ENCODE measurements at places on chromosomes 7 and 10.

DNA sequence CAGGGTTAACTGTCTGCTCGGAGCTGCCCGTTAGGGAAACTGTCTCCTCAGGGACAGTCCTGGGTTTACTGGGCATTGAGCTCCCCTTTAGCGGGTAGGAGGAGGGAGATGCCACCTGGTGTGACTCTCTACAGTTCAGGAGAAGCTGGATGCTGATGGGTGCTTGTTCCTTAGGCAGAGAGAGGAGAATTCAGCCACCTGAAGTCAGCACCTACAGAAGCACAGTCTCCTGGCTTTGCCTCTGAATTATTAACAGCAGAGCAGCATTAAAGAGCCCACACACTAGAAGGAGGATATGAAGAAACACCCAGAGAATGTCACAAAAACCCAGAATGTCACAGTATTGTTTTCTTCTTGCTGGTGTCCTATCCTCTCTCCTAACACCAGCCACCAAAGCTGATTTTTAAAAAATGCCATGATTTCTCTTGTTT is 696 bp downstream of the GIMAP4 start:
- no peak for DNase-seq

- no peak for DNase-seq
Measured at GRCh38 chr10:129831150-129831549, 132.9 kb downstream of the EBF3 start.

GRCh38 chr7:127226685-127227374 is 25.9 kb downstream of the GRM8 start:
- no peak for DNase-seq

GRCh38 chr10:35685402-35685801 is 43.3 kb upstream of the FZD8 start:
- DNase-seq = no peak

GRCh38 chr7:2735744-2736143 is 47.7 kb downstream of the AMZ1 start:
- no peak for DNase-seq

- no peak for DNase-seq
Measured at GRCh38 chr7:97116308-97116707, 1.2 kb upstream of the SDHAF3 start.

DNA sequence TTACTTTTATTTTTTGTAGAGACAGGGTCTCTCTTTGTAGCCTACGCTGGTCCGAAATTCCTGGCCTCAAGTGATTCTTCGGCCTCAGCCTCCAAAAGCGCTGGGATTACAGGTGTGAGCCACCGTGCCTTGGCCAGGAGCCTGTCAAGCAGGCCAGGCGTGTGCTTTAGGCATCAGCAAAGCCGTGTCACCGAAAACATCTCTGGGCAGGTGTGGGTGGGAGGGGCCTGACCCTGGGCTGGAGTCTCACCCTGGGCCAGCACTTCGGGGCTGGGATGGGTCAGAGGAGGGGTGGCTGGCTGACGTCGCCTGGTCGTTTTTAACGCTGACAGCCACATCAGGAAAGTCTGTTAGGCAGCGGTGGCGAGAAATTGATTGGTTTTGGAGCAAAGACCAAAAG is 80.9 kb downstream of the UNCX start:
- DNase-seq = no peak

- no peak for DNase-seq
Measured at GRCh38 chr10:127303746-127304145, 107.4 kb upstream of the INSYN2A start.

GRCh38 chr10:103713676-103714075 is 141.7 kb downstream of the SH3PXD2A start:
- no peak for DNase-seq

DNA sequence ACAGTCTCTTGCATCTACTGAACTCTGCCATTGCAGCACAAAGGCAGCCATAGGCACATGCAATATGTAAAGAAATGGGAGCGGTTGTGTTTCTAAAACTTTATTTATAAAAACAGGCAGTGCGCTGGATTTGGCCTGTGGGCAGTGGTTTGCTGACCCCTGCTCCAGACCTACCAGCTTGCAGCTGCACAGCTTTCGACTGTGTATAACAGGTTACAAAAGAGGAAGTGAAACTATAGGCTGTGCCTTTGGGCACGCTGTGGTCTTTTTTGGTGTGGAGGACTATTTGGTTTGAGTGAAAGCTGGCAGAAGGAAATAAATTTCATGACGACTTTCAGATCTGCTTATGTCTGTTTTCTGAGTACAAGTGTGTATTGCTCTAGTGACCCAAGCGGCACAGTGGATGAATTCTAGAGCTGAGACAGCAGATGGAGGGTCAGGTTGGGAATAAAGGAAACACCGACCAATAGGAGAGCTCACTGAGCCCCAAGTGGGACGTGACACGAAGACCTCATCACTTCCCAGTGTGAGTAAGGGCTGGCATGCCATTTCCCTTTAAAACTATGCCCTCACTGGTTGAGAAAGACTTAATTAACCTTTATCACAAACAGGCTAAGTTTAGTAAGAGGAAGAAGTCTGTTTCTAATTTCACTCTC is 152.7 kb downstream of the ANK3 start:
- DNase-seq = no peak

DNA sequence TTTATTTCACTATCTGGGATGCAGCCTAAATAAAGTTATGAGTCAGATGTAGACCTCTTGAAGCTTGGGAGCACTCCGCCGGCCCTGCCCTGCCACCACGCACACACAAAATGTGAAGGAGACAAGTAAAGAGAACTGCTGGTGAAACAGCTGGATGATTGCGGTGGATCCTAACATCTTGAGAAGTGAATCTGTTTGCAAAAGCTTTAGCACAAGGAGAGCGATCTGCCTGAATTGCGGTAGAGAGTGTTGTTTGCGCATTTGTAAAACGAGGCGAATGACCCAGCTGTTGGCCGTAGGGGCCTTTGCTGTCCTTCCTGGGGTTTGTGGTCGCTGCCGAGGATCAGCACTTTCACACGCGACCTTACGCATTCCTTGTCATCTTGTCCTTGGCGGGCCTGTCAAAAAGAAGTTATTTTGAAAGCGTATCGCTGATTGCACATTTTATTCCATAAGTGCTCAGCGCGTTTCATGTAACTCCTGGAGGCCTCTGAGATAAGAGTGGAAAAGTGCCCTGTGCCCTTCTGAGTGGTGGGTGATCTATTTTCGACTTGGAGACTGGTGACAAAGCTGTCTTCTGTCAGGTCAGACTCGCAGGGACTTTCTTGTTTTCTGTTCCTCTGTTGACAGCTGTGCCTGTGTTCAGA is 40.8 kb downstream of the RBM20 start:
- DNase-seq = no peak

GRCh38 chr10:3477683-3478082 is 305.1 kb upstream of the PITRM1 start:
- DNase-seq = no peak

- no peak for DNase-seq
Measured at GRCh38 chr7:27094304-27095049, 1.3 kb downstream of the HOXA1 start.

DNA sequence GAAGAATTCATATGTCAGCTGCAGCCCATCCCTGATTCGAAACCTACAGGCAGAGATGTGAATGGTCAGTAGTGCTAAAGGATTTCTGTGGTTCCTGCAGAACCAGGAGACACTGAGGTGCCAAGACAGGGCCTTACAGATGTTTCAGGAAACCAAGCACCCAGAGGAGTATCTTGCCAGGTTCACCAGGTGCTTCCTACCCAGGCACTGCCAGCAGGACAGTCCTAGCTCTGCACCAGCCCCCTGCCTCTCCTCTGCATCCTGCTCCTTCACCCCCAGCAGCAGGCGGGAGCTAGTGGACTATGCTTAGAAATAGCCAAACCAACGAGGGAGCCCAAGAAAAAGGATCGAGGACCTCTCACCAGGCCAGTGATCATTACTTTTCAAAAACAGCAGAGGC is 4.2 kb upstream of the IKZF1 start:
- no peak for DNase-seq

DNA sequence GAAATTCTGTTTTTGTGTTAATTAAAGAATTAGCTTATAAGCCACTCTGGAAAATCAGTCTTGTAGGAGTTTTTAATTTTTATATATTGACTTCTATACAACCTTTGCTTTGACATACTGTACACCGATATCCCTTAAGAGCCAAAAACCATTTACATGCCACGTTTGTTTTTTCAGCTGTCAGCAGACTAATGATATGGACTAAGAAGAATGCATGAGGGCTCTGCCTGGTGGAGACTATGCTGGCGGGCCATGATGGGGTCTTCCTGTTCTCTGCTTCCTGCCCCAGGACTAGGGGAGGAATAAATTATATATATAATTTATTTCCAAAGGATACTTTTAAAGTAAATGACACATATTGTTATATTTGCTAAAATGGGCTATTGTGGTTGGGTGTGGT is 96.3 kb downstream of the CDK14 start:
- DNase-seq = no peak

GRCh38 chr7:137948845-137949330 is 53.0 kb downstream of the CREB3L2 start:
- DNase-seq = no peak

DNA sequence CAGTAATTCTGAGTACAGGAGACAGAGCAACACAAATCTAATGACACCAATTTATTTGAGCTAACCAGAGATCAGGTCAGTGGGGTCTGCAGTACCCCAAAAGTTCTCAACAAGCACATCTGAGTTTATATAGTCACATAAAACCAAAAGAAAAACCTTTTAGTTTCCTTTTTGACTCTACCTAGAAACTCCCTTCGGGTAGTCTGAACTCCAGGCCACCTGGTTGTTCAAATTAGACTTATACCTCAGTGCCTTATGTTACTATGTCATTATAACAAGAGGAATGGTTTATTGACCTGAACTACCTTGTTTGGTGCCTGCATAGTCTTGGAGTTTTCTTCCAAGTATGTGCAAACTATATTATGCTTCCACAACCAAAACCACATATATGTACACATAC is 14.6 kb downstream of the ZCWPW1 start:
- no peak for DNase-seq

GRCh38 chr7:132187869-132188789 is 388.1 kb downstream of the PLXNA4 start:
- no peak for DNase-seq

- no peak for DNase-seq
Measured at GRCh38 chr7:25429731-25430130, 201.4 kb upstream of the NPVF start.

DNA sequence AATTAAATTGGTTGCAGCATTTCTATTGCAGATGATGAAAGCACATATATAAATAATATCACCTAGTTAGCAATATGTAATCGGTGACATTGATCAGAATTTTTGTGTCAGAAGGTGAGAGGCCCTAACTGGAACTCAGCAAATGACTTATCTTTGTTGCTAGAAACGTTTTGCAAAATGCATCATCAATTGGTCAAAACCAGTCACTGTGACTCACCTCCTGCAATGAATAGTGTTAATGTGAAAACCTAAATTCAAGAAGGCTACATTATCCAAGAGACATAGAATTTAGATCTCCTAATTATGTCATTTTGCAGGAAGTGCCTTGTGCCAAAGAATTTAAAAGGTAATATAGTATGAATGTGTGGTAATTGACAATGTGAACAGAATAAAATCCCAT is 9.8 kb upstream of the PNLIPRP3 start:
- no peak for DNase-seq

DNA sequence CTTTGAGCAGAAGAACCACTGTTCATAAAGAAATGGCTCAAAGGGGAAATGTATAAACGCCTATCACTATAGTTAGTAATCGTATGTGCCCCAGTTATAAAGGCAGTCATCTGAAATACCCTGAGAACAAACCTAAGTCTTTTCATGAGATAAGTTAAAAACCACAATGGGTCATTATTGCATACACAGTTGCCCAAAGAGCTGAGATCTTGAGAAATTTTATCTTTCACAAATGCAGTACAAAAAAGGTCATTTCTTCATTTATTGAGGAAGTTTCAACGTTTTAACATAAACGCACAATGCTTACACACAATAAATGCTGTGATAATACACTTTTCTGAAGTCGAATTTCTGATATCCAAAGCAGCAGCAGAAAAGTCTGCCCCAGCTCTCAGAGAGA is 114.4 kb downstream of the MICU1 start:
- DNase-seq = no peak

- DNase-seq = no peak
Measured at GRCh38 chr10:74851831-74852230, 25.4 kb downstream of the KAT6B start.

- no peak for DNase-seq
Measured at GRCh38 chr7:45888993-45889366, 692 bp downstream of the IGFBP1 start.

DNA sequence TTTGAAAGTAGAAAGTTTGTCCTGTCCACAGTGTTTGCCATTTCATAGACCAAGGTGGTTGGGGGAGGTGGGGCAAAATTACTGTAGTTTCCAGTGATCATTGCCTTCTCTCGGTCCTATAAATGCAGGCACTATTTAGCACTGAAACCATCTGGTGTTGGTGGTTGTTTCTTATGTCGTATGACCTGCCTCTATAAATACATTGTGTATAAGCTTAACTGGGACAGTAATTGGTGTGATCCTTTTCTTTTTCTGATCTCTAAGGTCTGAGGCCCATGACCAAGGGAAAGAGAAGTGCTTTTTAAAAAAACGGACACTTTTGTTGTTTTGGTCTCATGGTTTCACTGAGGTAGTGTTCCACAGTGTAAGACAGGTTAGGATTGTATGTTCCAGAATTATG is 63.1 kb downstream of the AUTS2 start:
- no peak for DNase-seq

DNA sequence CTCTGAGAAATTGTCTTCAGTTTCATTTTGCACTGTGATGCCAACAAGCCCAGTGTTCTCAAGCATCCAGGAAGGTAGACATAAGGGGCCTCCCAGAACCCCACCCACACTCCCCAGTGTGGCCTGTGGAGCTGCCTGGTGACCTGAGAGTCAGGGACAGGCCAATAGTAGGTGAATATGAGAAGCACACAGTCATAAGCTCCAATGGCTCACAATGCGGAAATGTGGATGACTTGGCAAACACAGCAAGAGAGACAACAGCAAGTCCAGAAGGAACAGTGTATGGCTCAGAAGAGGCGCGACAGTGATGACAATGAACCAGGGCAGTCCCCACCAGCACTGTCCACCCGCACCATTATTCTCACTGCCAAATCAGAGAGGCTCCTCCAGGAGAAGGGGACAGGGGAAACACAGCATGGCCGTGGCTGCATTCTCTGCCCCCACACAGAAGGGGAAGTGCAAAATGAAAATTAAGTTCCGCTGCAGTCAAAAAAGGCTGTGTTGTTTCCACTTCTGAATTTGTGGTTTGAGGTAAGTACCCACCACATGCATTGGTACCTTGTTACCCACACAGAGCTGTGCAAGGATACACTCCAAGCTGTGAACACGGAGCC is 419.8 kb downstream of the GRID1 start:
- DNase-seq = no peak
